ENCODE measurements at places on chromosomes 5 and 9. TPM values are rescaled to one million over a fixed set of nuclear protein-coding genes. Genes with fewer than 3 reads are reported as not detected.

Gene FAM163B
- total RNA-seq, result not detected

Gene SLC6A3
- not detected for total RNA-seq

DNA sequence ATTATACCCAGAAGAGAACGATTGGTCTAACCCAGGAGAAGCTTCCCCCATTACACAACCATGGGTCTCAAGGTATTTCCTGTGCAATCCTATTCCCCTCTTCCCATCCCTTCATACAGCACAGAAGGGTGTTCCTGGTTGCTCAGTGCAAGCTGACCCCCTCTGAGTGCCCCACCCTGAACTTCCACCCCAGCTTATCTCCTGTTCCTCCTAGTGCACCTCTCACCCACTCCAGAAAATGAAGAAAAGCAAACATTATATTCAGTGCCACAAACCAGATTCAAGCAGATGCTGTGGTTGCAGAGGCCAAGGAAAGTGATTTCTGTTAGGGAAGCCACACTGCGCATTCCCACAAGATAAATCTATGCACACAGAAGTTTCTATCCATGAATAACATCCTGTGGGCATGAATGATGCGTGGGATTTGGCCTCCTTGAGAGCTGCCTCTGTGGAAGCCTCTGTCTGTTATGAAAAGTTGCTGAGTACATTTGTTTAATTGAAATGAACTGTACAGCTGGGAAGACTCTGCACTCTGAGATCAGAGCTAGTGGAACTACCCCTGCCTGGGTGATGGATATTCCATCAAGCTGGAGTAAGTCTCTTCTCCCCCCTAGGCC is 2.2 kb upstream of the OR2S2 start:
- no peak for DNase-seq

- DNase-seq, result no peak
These were observed 112.6 kb upstream of the ARRDC3 start for GRCh38 chr5:91495699-91496098.

GRCh38 chr5:76473661-76474060 is 70.6 kb downstream of the IQGAP2 start:
- DNase-seq, result no peak

DNA sequence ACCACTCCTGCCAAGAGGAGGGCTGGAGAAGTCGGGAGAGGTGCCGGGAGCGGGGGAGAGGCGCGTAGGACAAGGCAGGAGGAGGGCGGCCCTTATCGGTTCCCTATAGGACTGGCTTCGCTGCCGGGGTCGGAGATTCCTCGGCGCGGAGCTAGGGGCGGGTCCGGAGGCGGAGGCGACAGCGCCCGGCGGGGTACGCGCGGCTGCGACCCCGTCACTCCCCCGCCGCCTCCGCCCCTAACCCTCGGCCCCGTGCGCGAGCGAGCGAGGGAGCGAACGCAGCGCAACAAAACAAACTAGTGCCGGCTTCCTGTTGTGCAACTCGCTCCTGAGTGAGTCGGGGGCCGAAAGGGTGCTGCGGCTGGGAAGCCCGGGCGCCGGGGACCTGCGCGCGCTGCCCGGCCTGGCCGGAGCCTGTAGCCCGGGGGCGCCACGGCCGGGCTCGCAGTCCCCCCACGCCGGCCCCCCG is 2.0 kb downstream of the GLIS3 start:
- DNase-seq, result peak; percentile 73
